ENCODE measurements at places on chromosomes 16 and 17.

DNA sequence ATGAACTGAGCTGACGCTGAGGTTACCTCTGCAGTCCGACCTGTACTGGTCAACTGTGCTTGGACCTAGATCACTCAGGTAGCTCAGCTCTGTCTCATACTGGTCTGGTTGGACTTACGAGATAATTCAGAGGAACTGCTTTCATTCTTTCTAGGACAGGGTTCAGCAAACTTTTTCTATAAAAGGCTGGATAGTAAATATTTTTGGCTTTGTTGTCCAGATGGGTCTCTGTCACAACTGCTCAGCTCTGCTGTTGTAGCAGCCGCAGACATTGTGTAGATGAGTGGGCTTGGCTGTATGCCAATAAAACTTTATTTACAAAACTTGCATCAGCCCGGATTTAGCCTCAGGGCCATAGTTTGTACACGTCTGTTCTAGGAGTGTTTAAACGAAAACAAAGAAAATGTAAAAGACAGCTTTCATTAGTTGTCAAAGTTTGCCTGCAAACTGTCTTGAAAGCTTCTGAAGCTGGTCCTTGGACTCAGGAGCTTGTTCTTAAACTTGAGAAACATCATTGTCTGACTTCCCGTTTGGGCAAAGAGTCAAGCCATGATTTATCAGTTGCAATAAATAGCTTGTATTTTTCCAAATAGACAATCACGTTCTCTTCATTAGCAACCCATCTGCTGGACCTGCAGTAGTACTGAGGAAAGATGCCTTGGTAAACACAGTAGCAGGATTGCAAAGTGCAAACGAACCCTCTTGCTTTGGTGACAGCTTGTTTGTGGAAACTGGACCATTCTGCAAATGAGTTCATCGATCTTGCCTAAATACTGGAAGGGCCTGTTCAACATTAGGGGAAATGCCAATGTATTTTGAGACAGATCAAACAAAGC, 253.4 kb downstream of the SNX29 start:
- DNase-seq: no peak

DNA sequence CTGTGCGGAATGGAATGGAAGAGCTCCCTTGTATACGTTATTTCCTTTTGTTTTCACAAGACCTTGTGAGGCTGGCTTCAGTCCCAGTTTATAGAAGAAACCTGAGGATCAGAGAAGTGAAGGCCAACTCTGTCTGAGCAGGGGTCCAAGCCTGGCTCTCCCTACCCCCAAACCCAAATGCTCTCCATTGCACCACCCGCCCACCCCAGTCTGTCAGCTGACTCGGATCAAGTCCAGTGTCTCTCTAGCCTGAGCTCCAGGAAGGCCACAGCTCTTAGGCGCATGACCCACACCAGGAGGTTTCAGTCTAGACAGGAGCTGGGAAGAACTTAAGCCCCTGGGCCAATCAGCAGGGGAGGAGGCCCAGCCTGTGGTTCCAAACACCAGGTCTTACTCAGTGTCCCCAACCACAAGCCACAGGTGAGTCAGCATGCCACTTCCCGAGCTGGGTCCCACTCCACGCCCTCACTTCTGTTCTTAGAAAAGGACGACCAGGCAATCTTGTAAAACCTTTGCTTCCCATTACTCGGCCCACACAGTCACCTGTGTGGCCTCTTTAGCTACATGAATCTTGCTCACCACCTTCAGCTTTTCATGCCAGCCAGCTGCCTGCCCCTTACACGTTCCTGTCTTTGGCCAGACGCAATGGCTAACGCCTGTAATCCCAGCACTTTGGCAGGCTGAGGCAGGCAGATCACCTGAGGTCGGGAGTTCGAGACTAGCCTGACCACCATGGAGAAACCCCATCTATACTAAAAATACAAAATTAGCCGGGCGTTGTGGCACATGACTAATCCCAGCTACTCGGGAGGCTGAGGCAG, 27.8 kb downstream of the TK2 start:
- no peak for DNase-seq

- no peak for DNase-seq
Measured at GRCh38 chr17:50239937-50240336, 34.3 kb upstream of the TMEM92 start.

DNA sequence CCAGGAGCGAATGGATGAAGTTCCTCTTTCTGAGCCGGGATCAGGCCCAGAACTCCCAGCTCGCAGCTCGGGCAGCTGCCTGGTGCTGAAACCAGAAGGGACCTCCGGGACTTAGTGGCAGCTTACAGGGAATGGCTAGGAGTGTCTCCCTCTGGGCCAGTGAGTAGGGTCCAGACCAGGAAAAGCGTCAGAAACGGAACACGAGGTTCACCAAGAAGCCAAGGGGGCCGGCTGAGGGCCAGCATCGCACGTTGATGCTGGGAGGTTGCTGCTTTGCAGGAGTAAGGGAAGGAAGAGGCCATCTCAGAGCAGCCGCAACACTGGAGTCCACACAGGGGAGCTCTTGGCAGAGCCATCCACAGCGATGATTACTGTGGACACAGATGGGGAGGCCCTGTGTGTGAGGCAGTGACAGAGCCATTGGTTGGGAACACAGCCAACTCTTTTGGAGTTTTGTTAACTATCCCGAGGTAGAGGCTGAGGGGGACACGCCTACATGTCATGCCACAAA, 74.0 kb upstream of the CREBBP start:
- DNase-seq: no peak

- DNase-seq: no peak
Measured at GRCh38 chr17:1109606-1110540, 69.9 kb downstream of the ABR start.

DNA sequence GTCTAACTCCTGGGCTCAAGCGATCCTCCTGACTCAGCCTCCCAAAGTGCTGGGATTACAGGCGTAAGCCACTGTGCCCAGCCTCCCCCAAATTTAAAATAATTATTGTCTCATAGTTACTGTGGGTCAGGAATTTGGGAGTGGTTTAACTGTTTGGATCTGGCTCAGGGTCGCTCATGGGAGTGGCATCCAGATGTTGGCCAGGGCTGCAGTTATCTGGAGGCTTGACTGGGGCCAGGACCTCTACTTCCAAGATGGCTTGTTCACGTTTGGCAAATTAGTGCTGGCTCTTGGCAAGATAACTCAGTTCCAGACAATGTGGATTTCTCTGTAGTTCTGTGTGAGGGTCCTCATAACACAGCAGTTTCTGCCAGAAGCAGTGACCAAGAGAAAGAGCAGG, 8.0 kb downstream of the TEN1 start:
- no peak for DNase-seq

DNA sequence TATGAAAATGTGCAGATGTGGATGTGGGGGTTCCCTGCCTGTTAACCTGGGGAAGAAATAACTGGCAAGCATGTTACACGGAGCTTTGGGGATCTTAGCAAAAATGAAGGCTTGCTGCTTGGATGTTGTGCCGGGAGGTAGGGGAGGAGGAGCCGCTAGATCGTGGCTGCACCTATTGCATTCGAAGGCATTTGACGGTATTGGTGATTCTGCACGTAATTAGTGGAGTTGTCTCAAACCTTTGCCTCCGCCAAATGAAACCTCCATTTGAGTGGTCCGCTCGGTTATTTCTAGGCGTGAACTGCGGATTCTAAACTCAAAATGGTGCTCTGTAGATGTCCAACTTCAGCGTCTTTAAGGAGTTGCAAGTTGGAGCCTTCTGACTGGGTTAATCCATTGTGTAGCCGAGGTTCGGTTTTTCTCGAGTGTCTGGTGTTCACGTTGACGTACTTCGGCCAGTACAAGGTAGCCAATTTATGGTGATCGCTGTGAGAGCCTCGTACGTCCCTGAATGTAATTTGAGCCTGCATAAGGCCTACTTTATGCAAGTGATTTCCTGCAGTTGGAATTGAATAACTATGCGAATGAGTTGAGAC, 1.5 kb downstream of the TNRC6C start:
- DNase-seq: peak; percentile 15

DNA sequence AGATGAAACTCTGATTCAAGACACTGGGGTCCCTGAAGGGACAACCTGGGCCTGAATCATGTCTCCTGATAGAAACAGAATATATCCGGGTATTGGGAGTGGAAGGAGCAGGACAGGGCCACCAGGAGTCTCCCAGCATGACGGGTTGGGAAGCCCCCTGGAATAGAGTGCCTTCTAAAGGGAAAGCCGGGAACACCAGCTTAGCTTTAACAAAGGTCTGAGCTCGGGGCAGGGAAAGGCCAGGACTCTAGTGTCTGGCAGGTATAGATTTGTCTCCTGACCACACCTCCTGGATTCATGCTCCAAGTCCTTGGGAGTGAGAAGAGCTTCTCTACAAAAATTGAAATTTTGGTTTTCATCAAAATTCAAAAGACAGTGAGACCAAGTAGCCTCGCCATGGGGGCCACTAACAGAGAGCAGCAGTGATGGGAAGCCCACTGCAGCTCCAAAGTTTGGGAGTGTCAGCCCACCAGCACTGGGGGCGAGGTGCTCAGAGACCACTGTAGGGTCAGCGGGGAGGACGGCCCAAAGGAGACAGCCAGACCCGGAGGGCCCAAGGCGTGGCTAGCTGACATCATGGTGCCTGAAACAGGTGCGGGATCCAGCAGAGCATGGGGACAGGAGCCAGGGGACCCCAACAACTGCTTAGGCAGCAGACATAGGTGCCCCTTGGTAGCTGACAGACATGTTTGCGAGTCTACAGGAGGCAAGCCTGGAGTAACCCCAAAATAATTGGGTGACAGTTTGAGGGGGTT, 81.0 kb downstream of the C16orf78 start:
- no peak for DNase-seq

DNA sequence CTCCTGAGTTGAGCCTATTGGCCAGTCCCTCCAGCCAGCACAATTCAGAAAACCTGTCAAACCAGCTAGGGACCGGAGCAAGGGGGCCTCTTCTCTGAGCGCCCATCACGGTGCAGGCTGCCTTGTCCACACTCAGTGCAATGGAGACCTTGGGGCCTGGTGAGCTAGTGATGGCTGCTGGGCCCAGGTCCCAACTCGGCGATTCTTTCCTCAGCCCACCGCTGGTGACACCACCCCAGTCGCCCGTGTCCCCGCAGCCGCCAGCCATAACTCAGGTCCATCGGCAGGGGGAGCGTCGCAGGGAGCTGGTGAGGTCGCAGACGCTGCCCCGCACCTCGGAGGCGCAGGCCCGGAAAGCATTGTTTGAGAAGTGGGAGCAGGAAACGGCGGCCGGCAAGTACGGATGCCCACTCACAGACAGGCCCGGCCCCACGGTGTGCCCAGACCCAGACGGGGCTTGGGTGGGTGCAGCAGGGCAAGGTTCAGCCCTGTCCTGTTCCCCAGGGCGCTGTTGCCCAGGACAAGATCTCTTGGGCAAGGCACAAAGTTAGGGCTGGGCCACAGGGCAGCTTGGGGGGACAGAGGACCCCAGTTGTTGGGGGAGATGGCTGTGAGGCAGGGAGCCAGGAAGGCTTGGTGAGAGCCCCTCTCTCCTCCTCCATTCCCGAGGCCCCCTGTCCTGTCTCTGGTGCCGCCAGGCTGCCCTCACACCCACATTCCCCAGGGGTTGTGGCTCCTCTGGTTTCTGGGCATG, 10.8 kb downstream of the SMTNL2 start:
- peak; percentile 67 for DNase-seq

DNA sequence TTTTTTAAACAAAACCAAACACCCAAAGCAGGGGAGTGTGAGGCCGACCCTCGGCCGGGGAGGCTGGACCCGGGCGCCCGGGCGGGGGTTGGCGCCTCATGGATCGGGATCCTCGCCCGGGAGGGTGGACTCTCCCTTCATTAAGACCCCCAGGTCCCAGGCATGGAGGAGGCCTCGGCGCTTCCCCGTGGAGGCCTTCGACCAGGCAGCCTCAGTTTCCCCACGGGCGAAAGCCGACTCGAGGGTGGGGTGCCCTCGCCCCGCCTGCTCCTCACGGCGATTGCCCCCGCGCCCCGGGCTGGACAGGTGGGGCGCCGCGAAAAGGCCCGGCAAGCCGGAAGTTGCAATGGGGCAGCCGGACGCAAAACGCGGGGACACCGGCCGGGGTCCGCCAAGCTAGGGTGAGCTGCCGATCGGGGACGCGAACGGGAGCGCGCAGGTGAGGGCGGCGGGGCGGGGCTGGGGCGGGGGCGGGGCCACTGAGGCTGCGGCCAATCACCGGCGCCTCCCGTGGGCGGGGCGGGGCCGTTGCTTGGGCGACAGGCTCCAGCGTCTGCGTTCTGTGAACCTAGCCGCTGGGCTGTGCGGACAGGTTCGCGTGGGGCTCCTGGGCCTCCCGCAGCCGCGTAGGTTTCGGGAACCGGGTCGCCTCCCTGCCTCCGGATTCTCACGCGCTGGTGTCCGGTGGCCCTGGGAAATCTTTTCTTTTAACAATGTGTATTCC, 6.0 kb upstream of the ZNF205 start:
- DNase-seq: peak; percentile 98

DNA sequence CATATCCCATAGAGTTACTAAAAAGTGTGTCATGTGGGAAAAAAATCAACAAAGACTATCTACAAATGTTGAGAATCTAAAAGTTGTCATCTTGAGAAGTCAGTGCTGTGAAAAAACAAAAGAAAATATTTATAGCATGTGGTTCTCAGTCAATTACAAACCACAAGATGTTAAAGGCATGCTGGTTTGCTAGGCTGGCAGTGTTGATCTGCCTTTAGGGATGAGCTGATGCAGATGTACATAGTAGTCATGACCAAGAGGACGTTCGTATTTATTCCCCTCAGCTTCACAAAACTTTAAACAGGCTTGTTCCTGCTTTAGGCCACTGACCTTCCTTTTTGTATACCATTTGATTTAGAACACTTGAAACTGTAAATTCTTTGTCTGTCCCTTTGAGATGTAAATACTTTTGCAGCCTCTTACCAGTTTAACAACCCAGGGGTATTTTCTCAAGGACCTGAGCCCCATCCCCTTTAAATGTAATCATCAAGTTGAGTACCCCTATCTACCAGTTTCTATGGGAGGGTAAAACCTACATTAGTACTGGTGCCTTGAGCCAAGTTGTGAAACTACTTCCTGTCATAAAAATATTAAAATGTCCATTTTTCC, 446.6 kb downstream of the KCNJ18 start:
- DNase-seq: no peak

DNA sequence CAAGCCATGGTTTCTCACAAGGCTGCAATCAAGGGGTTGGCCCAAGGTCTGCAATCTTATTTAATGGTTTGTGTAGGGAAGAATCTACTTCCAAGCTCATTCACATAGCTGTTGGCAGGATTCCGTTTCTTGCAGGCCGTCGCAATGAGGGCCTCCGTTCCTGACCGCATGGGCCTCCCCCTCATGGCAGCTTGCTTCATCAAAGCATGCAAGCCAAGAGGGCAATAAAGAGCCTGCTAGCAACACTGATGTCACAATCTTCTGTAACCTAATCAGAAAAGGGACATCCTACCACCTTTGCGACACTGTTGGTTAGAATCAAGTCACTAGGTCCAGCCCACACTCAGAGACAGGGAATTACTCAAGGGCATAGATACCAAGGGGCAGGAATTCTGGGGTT, 95.5 kb downstream of the CCT6B start:
- no peak for DNase-seq

DNA sequence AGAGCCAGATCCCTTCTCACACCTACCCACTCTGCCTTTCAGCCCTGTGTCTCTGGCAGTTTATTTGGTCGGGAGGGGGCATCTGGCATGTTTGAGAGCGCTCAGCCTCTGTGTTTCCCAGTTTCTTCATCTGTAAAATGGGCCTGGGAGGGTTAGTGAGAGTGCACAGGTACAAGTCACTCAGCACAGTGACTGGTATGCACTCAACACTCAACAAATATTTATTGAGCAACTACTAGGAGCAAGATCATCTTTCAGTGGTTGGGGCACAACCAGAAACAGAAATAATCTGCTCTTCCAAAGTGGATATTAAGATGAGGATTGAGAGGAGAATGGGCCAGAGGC, 13.7 kb upstream of the SRCIN1 start:
- no peak for DNase-seq

All from germinal center (tissue), 1 donor.